Lower leg skin (tissue), 4 donors: ENCODE measurements at places on chromosomes 3 and 15. TPM values are rescaled to one million over a fixed set of nuclear protein-coding genes. Genes with fewer than 3 reads are reported as not detected.
A peak's percentile ranks its signal among the peaks of the same experiment; 100 is the strongest.

GRCh38 chr3:123385499-123385898 lies 63.4 kb downstream of the ADCY5 start:
- no peak for DNase-seq

DNA sequence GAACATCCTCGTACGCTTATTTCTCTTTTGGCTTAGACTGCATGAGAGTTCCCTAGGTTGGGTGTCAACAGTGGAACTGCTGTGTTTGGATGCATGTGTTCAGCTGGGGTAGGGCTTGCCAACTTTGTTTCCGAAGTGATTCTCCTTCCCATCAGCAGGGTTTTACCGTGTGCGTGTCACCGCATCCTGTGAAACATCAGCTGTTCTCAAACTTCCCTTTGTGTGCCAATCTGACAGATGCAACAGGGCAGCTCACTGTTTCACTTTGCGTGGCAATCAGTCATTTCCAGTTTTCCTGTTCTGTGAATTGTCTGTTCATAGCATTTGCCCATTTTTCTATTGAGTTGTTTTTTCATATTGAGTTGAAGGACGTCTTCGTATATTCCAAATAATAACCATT lies 218.8 kb downstream of the VPS13C start:
- no peak for DNase-seq

DNA sequence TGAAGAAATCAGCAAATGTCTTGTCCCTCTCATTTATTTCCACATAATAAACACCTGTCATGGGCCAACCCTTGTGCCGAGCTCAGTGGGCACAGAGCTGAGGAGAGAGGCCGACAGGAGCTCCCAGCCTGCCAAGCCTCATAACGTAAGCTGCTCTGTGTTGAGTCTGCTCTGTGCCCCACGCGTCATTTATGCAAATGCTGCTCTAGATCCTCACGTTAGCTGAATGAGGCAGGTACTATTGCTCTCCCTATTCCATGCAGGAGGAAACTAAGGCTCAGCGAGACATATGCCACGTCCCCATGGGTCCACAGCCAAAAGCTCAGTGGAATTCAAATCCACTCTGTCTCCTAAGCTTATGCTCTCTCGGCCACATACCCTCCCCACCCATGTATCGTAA lies 41.5 kb downstream of the EFCAB12 start:
- no peak for DNase-seq

DNA sequence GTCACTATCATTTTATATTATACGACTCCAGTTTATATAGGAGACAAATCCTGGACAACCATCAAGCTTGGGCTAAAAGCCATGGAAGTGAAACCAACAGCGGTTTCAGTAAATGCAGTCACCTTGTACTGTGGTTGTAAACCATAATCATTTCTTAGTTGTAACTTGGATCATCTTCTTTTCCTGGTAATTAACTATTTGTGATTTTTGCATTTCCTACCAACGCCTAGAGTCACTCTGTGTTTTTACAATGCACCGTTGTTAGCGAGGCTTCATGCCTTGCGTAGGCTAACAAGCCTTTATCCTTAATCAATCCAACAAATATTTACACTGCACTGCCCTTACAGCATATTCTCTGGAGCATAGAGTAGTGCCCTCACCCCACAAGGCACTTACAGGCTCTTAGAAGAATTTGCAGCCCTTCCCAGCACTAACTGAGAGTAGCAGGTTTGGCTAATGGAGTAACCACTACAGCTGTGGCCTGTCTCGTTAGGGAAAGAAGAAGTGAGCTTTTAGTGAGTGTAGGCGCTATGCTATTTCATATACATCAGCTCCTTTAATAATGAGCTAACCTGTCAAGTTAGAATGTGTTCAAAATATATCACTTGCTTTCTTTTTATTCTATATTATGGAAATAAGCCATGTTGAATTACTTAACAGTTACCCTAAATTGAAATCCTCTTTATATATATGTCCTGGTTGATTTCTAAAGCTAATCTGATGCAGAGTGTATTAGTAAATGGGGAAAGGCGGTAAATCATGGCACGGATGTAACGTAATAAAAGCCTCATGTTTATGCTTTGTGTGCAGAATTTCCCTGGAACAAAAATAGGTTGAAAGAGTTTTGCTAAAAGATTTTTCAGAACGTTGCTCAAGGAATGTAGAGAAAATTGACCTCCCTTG lies 62.8 kb downstream of the ABHD2 start:
- no peak for DNase-seq

DNA sequence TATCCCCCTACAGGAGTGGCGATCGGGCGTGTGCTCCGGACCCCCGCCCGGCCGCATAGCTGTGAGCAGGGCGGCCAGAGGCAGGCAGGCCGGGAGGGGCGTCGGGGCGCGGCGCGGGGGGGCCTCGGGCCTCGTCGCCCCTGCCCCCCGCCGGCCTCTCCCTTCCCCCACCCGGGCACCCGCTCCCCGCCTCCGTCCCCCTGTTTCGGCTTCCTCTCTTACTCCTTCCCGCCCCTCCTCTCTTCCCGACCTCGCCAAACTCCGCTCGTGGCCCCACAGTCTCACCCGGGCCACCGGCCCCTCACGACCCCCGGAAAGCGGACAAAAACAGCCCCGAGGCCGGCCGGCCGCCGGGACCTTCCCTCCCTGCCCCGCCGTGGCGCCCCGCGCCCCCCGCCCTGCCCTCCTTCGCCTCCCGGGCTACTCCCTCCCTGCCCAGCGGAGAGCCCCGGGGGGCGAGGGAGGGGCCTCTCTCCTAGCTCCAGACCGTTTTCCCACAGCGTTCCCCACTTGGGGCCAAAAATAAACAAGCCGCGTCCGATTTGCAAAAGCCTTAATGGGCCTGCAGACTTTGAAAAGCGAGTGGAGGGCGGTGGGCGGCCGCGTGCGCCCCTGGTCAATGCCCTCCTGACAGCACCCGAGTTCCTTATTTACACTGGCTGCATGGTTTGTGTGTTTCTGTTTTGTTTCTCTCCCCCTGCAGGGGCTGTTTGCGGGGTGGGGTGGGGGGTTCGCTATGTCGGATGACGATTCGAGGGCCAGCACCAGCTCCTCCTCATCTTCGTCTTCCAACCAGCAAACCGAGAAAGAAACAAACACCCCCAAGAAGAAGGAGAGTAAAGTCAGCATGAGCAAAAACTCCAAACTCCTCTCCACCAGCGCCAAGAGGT lies 1.0 kb downstream of the UBE2E1 start:
- peak; percentile 85 for DNase-seq

DNA sequence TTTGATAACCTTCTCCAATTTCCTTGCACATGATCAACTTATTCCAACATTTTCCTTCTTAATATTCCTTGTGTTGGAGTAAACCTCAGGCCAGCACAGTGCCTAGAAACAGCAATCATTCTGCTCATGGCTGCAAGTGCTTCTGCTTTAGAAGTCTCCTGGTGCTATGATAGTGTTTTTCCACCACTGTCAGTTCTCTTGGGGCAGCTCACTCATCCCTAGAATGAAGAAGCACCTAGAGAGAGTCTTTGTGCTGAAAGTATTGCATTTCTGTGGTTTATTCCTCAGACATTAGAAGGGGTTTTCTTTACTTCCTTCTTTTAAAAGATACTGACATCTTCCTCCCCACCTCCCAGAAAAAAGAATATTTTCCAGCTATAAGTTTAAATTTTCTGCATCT lies 183.5 kb downstream of the RYR3 start:
- DNase-seq: no peak

GRCh38 chr3:156659260-156659659 lies 15.1 kb upstream of the TIPARP start:
- DNase-seq: no peak

DNA sequence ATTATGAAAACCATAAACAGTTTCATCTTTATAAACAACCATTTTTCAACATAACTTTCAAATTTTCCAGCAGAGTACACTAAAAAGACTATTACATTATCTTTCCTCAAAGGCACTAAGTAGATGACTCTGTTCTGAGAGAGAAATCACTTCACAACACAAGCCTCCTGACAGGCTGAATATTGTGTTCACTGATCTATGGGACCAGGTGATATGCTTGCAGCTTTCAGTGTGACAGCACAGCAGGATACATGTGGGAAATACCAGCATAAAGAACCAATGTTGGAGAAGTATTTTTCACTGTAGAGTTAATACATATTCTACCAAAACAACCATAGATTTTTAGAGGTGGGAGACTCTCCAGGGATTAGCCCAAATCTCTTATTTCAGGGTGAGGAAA lies 350.6 kb downstream of the PLCL2 start:
- DNase-seq: no peak

GRCh38 chr3:166897811-166898210 lies 482.3 kb downstream of the ZBBX start:
- no peak for DNase-seq

GRCh38 chr3:150372722-150373121 lies 35.4 kb upstream of the TSC22D2 start:
- no peak for DNase-seq

- no peak for DNase-seq
Observed at GRCh38 chr3:147240581-147240980, 165.8 kb downstream of the ZIC4 start.

- DNase-seq: no peak
Observed at GRCh38 chr3:160196511-160197104, 28.6 kb upstream of the C3orf80 start.

- DNase-seq: no peak
Observed at GRCh38 chr3:50008931-50009330, 69.0 kb downstream of the RBM6 start.

- no peak for DNase-seq
Observed at GRCh38 chr15:57321973-57322601, 54.2 kb upstream of the CGNL1 start.

GOLGA8M gene
- total RNA-seq: 1.6 TPM

NEK10 gene
- 2.1 TPM for total RNA-seq

ACTR8 gene
- total RNA-seq: 22.4 TPM

CFAP44 gene
- 4.9 TPM for total RNA-seq

GHSR gene
- not detected for total RNA-seq

TMCO5A gene
- not detected for total RNA-seq

SERPINI2 gene
- total RNA-seq: not detected
